Mammary microvascular endothelial cell (primary cell): ENCODE measurements at places on chromosomes 13 and 19. TPM values are rescaled to one million over a fixed set of nuclear protein-coding genes. Genes with fewer than 3 reads are reported as not detected.

The ZNF878 gene
- total RNA-seq, result 0.59 and 0.80 TPM in 2 replicates

The PSG5 gene
- 0.27 TPM in 1 of 2 replicates, not detected in the other for total RNA-seq

The GYS1 gene
- 34.5 and 35.0 TPM in 2 replicates for total RNA-seq

The PLEKHA4 gene
- 0.93 and 0.98 TPM in 2 replicates for total RNA-seq

The LAIR2 gene
- not detected in 2 replicates for total RNA-seq

The KIR2DL3 gene
- not detected in 2 replicates for total RNA-seq

The OR7D2 gene
- 0.10 TPM in 1 of 2 replicates, not detected in the other for total RNA-seq

The CLC gene
- not detected in 2 replicates for total RNA-seq

The RASGRP4 gene
- not detected in 2 replicates for total RNA-seq

The SLC25A41 gene
- not detected in 2 replicates for total RNA-seq

The TBXA2R gene
- 8.5 and 9.3 TPM in 2 replicates for total RNA-seq

The IFNL1 gene
- not detected in 2 replicates for total RNA-seq

The PPP1R15A gene
- total RNA-seq, result 77.9 and 85.9 TPM in 2 replicates

The ZNF350 gene
- total RNA-seq, result 3.1 and 4.7 TPM in 2 replicates

The ATP8A2 gene
- total RNA-seq, result 0.05 and 0.07 TPM in 2 replicates

The KATNAL1 gene
- total RNA-seq, result 12.9 and 13.4 TPM in 2 replicates

The N4BP2L2 gene
- 24.4 and 34.4 TPM in 2 replicates for total RNA-seq

The RNF17 gene
- total RNA-seq, result not detected in 2 replicates

The SELENOW gene
- total RNA-seq, result 736 and 749 TPM in 2 replicates
